Dermis lymphatic vessel endothelial cell (primary cell): ENCODE measurements at places on chromosomes 3 and 15. TPM values are rescaled to one million over a fixed set of nuclear protein-coding genes. Genes with fewer than 3 reads are reported as not detected.

Gene AMT
- total RNA-seq = 0.09 and 0.43 TPM in 2 replicates

Gene ZIC4
- total RNA-seq = not detected in 2 replicates

Gene SEC11A
- 325 and 365 TPM in 2 replicates for total RNA-seq

Gene SGO1
- total RNA-seq = 1.2 TPM in 2 replicates
